ENCODE measurements at places on chromosomes 3 and 15.

DNA sequence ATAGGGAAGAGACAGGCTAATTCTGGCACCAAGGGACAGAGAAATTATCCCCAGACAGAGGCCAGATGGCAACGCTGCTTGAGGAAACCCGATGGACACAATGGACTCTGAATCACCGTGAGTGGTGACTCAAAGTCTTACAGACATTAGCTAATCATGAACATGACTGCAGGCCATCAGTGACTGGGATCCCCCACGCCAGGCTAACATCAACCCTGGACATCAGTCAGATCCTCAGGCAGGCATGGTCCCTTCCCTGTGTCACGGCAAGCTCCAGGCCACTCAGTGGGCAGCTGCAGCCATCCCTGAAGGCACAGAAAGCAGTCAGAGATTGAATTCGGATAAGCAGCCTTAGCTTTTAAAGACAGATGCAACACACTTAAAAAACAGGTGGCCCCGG is 23.8 kb upstream of the OXTR start:
- no peak for DNase-seq

GRCh38 chr15:82143390-82144385 is 97.9 kb upstream of the MEX3B start:
- DNase-seq = no peak

GRCh38 chr3:189132231-189132671 is 39.5 kb upstream of the TPRG1 start:
- peak; percentile 78 for DNase-seq

DNA sequence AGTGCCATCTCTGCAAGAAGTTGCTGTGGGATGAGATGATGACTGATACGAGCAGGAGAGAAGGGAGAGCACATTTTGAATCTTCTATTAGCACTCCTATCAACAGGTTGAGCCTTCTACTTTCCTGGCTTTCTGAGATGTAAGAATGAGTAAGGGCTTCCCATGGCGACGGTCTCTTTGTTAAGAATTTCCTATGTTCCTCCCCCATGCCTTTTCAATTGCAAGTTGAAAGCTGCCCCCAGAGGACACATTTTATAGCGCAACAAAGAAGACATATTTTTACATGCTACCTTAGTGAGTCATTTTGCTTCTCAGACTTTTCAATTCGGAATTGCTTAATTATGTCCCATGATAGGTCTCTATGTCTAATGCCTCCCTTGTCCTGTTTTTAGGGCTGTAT is 71.3 kb upstream of the LRTM1 start:
- DNase-seq = no peak

GRCh38 chr15:63186065-63186464 is 3.3 kb upstream of the RAB8B start:
- DNase-seq = no peak

DNA sequence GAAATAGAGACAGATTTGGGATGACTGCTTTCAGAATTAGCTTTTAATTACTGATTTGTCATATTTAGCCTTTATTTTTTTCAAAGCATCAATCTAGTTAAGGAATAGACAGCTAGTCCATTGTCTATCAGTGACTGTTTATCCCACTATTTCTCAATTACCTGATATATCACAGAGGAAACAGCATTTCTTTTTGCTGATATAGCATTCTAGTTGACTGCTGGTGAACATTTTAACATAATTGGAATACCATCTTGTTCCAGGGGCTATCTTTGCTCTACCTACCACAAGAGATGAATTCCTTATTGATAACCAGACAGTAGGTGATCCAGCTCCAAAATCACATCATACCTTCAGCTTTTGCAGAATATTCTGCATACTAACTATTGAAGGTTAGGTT is 982.7 kb downstream of the SQOR start:
- no peak for DNase-seq

- no peak for DNase-seq
These were observed 229.5 kb downstream of the VPS13C start for GRCh38 chr15:61830536-61831330.

- DNase-seq = no peak
These were observed 221.6 kb downstream of the PLOD2 start for GRCh38 chr3:145939431-145939830.

DNA sequence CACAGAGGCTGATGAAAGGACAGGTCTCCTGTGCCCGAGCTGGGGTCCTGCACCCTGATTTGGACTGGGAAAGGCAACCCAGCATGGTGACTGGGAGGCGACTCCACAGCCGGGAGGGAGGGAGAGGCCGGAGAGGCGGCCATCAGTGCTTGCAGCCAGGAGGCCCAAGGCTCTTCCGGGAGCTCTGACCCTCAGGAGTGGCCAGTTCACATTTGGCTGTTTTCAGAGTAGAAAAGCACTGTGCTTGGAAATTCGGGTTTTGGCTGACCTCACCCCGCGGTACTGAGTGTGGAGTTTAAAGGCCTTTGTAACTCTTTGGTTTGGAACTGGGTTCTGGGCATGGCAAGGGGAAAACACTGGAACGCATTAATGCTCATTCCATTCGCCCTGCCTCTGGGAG is 31.9 kb downstream of the SMAD6 start:
- DNase-seq = no peak

DNA sequence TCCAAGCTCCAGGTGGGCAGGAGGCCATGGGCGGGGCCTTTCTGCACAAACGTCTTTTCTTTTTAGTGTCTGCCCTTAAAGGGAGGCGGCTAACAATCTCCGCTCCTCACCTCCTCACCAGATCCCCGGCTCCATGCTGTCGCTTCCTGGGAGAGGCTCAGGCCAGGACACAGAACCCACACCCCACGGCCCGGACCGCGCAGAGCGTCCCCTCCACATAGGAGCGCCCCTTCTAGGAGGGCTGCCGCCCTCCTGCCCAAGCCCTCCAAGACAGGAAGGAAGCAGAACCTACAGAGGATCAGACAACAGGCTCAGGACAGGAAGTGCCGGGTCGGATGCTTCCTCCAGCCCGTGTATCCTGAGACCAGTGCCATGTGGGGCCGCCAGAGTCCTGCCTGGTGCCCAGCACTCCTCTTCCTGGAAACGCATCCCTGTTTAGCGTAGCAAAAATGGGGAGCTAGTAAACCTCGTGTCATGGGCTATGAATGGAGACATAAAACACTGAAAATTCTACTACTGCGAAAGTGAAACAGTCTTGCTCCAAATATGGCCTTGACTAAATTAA is 83.2 kb upstream of the ATP10A start:
- no peak for DNase-seq

GRCh38 chr3:171809861-171810628 is at the start of gene PLD1:
Gene PLD1 (minus strand): TSS chr3:171810483. CDS start chr3:171738051, 72,432 bp downstream.
- peak; percentile 43 for DNase-seq

- no peak for DNase-seq
These were observed 93.6 kb downstream of the SEC22A start for GRCh38 chr3:123295171-123295900.

- no peak for DNase-seq
These were observed 131.7 kb downstream of the RYR3 start for GRCh38 chr15:33442449-33442848.

DNA sequence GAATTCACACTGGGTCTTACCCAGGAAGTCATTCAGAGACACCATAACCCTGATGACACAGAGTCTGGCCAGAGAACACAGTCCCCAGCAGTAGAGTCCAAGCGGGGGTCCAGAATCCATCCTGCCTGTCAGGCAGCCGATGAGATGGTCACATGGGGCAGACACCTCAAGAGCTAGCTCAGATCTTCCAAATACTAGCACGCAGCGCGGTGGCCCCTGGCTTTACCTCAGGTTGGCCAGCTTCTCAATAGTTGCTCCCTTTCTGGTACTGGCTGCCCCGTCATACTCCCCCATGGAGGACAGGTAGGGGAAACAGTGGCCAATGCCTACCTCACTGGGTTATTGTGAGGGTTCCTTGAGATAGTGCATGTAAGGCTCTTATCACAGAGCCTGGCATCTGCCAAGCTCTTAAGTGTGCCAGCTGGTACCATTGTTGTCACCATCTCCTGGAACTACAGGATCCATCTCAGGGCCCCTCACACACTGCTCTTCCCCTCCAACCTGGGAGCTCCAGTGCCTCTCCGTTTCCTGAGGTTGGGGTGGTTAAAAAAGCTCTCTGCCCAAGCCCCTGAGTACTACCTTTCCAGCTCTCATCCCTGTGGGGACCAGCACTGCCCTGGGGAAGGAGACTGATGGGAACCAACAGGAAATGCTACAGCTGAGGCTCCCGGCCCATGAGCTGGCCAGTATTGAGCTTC is 3.5 kb upstream of the SLC28A1 start:
- no peak for DNase-seq

DNA sequence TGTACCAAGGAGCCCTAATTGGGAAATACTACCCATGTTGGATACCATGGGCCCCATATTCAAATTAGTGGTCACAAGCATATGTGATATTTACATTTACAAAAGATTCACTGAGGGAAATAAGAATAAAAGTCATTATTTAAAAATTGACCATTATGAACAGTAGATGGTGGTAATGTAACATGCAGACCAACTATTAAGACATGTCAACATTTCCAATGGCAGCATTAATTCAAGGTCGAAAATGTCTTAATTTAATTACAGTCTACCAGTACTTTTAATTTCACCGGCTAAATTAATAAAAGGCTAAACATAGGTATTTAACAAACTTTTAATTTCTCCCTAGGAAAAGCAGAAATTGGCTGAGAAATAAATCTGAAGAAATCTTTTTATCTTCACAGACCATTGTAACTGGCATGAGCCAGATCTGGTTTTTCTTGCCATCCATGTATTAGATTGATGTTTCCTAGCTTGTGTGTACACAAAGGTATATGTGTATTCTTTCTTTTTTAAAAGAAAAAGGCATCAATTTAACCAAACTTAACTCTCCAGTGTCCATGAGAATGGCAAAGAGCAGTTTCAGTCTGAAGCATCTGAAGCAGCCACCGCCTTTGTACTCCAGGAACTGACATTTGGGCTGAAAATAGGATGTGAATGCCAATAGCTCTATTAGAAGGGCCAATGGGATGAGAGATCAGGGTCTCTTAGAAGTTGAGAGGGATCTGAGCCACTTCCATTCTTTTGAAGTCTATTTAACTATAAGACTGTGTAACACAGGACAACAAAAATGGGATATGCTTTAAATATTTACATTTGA is 26.6 kb downstream of the NEK11 start:
- DNase-seq = no peak

DNA sequence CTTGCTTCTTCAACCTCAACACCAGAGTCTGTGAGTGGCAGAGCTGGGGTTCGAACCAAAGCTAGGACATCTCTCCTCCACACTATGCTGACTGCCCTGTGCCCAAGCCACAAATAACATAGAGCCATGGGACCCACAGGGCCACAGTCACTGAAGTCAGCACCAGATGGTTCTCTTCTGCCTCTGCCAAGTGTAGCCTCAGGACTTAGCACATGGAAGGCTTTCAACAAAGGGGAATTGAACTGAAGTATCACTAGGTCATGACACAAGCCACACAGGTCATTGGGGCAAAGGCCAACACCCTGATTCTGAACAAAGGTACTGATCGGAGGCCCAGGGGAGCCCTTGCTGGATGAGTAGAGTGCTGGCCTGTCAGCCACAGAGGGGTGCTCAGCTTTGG is 83.6 kb downstream of the BDH1 start:
- DNase-seq = no peak

DNA sequence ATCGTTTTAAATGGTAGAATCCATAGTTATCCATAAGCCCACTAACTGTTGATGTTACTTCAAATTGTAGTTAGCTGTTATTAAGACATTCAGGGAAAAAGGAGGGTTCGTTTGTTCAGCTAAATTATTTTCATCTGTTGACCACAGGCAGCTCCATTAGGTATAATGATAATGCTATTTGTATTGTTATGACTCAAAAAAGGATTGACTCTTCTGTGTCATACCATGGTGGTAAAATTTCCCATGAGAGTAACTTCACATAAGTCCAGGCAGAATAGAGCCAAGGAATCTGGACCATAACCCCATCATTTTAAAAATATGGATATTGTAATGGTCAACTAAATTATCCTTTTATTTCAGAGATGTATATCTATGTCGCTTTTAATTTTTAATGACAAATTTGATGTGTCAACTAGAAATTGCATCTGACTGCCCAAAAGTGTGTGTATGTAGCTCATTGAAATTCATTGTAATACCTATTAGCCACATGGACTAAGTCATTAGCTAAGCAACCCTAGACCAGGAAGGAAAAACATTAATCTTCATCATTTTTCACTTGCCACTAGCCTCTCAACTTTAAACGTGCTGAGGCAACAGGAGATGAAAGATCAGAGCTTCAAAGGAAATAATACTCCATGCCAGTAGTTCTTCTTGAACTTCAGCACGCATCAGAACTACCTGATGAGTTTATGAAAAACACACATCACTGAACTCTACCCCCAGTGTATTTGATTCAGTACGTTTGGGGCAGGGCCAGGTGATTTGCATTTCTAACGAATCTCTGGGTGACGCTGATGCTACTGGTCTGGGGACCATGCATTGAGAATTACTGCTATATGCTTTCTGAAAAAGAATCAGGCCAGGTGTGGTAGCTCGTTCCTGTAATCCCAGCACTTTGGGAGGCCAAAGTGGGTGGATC is 537.7 kb downstream of the UNC13C start:
- no peak for DNase-seq

- no peak for DNase-seq
These were observed 272.8 kb upstream of the TTC14 start for GRCh38 chr3:180329187-180329586.

GRCh38 chr3:149277331-149277813 is 55.7 kb upstream of the CP start:
- DNase-seq = peak; percentile 9

- DNase-seq = peak; percentile 66
These were observed 4.1 kb downstream of the CCR9 start for GRCh38 chr3:45890405-45890804.

- DNase-seq = no peak
These were observed 86.8 kb downstream of the RFTN1 start for GRCh38 chr3:16426665-16427064.

DNA sequence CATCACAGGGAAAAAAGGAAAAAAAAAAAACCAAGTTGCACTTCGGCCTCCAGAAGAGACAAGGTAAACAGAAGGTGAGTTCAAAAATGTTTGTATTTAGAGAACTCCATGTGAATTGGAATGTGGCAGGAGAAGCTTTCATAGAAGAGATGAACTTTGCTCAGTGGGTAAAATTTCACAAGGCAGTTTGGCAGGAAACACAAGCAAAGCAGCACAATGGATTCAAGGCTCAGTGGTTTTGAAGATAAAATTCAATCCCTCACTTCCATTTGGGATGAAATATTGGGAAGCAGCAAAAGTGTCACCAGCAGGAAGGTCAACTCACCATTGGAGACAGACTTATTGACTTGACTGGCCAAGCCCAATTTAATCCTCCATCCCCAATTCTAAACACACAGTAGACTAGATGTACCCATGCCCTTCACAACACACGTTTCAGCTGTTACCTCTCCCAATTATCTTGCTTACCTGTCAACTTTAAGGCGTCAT is 256.7 kb upstream of the ICE2 start:
- DNase-seq = no peak
